Right atrium auricular region (tissue), 2 donors: ENCODE measurements at places on chromosomes 4 and X. TPM values are rescaled to one million over a fixed set of nuclear protein-coding genes. Genes with fewer than 3 reads are reported as not detected.

DNA sequence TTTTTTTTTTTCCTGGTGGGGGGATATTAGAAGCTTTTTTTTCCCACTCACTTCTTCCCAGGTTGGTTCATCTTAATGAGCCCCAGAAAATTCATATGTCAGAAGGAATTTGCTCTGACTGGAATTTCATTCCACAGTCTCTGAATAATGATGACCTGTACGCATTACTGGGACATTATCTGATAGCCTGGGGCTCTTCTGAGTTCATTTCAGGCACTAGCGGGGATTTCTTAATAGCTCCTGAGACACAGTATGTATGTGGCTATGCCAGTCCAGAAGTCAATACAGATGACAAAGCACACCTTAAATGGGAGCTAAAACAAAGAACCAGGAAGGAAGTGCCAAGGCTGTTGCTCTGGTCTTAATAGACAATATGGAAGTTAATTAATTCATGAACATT, 295.2 kb upstream of the IGFBP7 start:
- H3K36me3 ChIP-seq: no peaks in the 10 kb centered on the region
- DNase-seq: no peak
- H3K4me3 ChIP-seq: no peak overlapping the region
- H3K27me3 ChIP-seq: no peaks in the 10 kb centered on the region

DNA sequence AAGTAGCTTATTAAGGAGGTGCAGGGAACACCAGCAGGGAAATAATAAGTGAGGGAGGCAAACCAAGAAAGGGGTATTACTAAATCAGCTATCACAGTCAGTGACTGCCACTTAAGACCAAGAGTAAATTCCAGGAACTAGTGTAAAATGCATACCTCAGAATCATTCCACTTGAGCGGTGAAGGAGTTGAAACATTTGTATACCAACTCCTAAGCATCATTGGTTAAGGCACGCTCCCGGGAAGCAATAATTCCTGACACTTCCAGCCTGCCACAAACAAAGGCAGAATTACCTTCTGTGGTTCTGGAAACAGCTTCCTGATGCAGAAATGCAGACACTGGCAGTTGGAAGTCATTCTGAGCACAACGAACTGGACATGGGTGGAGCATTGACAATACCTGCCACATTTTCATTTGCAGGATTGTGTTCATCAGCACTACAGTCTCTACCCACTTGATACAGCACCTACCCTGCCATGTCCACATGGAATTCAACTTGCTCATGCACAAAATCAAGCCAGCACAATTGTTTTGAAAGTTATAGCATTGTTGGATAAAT, 82.1 kb downstream of the PPP1R2C start:
- DNase-seq: no peak
- no peak overlapping the region for H3K4me3 ChIP-seq
- H3K27me3 ChIP-seq: no peaks in the 10 kb centered on the region
- no peaks in the 10 kb centered on the region for H3K36me3 ChIP-seq
- H3K4me1 ChIP-seq: no peaks in the 10 kb centered on the region
- H3K27ac ChIP-seq: no peak overlapping the region

- no peak overlapping the region for H3K4me3 ChIP-seq
- no peak overlapping the region for H3K27ac ChIP-seq
- H3K4me1 ChIP-seq: no peaks in the 10 kb centered on the region
- DNase-seq: no peak
- H3K27me3 ChIP-seq: no peaks in the 10 kb centered on the region
Measured at GRCh38 chrX:136453771-136454170, 34.0 kb upstream of the BRS3 start.

The SERPINA7 gene
- not detected for total RNA-seq

The H2BW2 gene
- not detected for total RNA-seq
